ENCODE measurements at places on chromosomes 7 and 10.

DNA sequence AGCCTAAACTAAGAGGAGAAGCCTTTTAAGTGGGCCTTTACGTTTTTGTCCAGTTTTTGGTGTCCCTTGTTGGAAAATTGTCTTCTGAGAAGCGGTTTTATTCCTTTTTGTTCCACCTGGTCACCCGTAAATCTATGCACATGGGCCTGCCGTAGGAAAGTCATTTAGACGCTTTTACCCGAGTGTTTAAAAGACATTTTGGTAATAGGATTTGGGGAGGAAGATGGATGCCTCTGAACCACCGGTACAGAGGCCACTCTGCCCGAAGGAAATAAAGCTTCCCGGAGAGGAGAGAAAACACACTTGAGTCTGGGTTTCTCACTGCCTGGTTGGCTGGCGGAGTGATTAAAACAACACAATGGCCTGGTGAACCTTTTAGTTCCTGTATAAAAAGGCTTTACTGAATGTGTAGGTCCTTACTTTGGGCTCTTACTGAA lies 760 bp downstream of the THNSL1 start:
- peak; percentile 0 for DNase-seq

GRCh38 chr10:19209319-19209718 lies 160.7 kb downstream of the MALRD1 start:
- DNase-seq = no peak

DNA sequence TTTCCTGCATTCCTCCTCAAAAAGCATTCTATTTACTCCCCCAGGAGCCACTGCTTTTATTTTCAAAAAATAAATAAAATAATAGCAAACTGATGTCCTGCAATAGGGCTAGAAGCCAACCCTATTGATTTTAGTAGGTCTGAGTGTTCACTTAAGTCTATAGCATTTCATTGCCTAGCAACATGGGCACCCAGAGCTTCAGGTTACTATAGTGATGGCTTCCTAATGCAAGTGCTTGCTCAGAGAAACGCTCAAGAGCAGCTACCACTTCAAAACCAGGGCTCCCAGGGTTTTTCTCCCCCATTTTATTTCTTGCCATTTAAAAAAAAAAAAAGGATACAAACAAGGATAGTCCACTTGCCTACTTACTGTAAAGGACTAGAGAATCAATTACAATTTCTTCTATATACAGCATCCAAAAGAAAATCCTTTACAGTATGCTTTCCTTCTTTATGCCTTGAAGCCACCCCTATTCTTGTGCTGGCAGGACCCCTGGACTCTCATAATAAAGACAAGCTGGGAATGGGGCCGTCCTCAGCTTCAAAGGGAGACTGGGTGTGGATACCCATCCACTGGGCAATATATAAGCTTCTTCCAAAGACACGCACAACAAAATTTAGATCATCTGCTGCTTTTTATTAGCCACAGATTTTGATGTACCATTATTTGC lies 133.3 kb downstream of the VPS41 start:
- peak; percentile 33 for DNase-seq

GRCh38 chr10:14839305-14839695 lies 1.2 kb downstream of the HSPA14 start:
- no peak for DNase-seq

- no peak for DNase-seq
Observed at GRCh38 chr7:101285171-101285570, 36.4 kb downstream of the IFT22 start.

- no peak for DNase-seq
Observed at GRCh38 chr7:49866076-49866735, 92.8 kb downstream of the VWC2 start.

DNA sequence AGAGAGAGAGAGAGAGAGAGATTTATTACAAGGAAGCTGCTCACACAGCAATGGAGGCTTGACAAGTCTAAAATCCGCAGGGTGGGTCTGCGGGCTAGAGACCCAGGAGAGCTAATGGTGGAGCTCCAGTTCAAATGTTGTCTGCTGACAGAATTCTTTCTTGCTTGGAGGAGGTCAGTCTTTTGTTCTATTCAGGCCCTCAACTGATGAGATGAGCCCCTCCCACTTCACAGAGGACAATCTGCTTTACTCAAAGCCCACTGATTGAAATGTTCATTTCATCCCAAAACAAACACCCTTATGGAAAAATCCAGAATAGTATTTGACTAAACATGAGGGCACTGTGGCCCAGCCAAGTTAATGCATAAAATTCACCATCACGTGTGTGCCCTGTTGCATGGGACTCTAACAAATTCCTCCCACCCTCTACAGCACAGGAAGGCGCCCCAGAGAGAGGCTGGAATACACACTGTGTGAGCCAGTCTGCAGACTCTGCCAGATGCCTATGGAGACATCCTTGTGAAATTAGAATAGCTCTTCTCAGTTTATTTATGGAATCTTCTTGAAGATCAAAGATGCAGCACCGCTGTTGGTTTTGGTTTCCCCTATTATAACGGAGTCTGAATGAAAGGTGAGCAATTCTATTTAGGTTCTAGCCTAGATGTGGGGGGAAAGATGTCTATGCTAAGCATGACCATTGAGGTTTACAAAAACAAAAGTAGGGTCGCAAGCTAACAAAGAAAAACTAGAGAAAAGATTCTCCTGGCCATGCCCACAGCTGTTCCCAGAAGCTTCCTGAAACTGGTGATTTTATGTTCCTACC lies 123.0 kb upstream of the SFMBT2 start:
- DNase-seq = no peak

DNA sequence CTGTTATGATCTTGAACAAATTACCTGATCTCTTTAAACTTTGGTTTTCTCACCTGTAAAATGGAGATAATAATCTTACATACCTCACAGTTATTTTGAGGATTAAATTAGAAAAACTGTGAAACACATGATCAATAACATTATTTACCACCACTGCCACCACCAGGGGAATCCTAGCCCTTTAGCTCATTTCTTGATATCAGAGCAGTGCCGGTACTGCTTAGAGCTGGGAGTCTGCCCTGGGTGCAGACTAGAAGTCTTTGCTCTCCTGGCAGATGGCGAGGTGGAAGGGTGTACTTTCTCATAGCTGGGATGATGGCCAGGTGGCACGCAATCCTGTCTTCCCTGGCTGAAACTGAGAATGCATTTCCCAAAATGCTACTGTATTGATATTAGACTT lies 12.7 kb upstream of the EFCAB10 start:
- no peak for DNase-seq

DNA sequence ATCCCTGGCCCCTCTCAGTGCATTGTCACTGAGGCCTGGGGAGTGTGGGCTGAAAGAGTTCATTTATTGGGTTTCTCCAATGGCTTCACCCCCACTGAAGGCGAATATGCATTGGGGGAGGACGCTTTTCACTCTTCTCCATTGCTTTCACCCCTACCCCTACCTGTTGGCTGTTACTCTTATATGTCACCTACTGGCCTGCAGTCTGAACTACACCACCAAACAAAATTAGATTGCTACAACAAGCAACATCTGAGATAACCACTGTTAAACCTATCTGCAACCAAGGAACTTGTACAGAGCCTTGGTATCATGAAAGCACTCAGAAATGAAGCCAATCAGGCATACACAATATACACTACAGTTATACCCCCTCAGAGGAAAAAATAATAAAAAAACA lies 203.7 kb downstream of the REEP3 start:
- DNase-seq = no peak

- DNase-seq = no peak
Observed at GRCh38 chr7:107924841-107925504, 34.0 kb downstream of the DLD start.

GRCh38 chr10:68087685-68088401 lies 12.8 kb upstream of the HERC4 start:
- DNase-seq = no peak

DNA sequence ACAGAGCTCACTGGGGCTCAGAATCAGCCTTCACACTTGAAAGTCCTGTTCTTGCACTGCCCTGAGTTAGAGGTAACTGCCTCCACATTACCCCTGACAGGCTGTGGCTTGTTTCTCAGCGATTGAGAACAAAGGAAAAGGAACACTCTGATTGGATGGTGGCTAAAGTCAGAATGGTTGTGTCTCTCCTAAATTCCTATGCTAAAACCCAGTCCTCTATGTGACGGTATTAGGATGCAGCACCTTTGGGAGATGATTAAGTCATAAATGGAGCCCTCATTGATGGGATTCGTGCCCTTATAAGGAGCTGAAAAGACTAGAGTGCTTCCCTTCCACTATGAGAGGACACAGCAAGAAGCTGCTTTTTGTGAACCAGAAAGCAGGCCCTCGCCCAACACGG lies 38.9 kb upstream of the DGKI start:
- no peak for DNase-seq

GRCh38 chr10:80582286-80582960 lies 44.7 kb downstream of the SH2D4B start:
- DNase-seq = no peak

- DNase-seq = peak; percentile 78
Observed at GRCh38 chr10:122374237-122374858, at the start of gene PLEKHA1. Gene PLEKHA1, plus strand, starts transcription at chr10:122374708. Its CDS starts 18,493 bp downstream, at chr10:122393201.

GRCh38 chr10:43257347-43258210 lies 9.3 kb downstream of the RASGEF1A start:
- no peak for DNase-seq

DNA sequence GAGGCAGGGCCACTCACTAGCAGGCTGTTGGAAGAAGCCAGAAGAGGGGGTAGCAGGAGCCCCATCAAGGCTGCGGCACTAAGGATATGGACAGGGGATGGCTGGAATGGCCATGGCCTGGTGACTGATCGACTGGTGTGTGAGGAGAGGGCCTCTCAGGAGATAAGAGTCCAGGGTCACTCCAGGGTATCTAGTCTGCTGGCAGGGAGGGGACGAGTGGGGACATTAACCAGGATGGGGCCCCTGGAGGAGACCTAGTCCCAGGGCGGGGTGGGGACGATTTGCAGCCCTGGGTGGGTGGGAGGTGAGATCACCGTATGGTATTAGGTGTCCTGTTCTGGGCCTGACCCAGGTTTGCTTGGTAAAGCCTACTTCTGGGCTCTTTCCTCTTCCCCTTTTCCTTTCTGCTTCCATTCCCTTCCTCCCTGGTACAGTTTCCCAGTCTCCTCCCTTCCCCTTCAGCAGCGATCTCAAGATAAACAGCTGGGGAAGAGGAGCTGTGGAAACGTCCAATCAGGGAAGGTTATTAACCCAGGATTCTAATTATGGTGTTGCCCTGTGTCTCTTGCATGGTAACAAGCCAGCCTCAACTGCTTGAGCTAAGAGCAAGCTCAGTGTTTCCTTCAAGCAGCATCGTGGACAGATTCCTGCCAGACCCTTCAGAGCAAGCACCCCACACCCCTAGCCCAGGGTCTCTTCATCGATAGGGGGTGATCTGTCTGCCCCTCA lies 233.2 kb downstream of the RPS24 start:
- no peak for DNase-seq

DNA sequence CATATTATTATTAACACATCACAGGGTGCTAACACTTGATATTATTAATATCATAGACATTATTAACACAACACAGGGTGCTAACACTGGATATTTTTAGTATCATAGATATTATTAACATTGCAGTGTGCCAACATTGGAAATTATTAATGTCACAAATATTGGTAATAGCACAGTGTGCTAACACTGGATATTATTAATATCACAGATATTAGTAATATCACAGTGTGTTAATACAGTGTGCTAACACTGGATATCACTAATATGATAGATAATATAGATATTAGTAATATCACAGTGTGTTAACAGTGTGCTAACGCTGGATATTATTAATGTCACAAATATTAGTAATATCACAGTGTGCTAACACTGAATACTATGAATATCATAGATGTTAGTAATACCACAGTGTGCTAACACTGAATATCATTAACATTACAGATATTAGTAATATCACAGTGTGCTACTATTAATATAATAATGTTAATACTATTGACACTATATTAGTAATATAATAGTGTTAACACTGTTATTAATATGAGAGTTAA lies 1.6 kb upstream of the TMEM225B start:
- DNase-seq = no peak

DNA sequence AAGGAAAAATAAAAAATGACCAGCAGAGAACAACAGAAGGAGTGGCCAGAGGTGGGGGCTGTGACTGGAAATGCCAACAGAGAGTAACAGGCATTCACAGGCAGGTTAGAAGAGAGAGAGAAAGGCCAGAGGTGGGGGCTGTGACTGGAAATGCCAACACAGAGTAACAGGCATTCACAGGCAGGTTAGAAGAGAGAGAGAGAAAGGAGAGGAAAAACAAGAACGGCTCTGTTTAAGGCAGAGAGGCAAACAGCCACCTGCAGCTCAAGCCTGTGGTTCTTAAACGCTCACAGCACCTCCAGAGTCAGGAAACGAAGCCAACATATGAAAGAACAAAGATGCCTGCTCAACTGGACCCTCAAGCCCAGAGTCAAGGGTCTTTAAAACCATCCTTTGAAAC lies 39.5 kb upstream of the DGKI start:
- DNase-seq = no peak
